ENCODE measurements at places on chromosomes 13 and 19.

DNA sequence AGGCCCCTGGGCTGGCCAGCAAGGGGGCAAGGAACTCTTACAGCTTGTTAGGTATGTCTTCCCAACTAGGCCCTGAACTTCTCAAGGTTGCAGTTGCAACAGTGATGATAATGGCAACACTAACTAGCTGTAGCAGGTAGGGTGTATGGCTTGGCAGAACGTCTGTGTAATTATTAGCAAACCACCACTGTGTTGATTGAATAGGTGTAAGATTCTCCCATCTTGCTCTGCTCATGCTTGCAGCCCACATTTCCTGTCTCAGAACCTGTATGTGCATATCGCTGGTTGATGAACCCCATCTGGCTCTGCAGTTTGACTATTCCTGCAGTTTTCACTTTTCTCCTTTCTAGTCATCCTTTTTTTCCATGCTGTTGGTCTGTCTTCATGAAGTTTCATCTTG is 178.8 kb downstream of the KATNAL1 start:
- DNase-seq, result no peak

DNA sequence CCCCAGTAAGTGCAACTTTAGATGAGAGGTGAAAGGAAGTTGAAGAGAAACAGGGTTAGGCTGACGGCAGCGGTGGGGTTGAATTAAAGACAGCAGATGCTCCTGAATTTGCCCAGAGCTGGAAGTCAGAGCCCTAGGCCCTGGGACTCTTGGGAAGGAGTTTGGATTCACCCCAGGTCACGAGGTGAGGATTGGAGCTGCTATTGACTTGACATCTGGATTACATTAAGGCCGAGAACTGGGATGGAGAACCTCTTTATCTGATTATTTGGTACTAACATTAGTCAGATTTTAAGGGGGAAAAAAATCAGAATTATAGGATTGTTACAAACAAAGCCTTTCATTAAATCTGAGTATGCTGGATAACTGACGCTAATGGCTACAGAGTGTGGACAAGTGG is 367.2 kb downstream of the ZNF536 start:
- no peak for DNase-seq

- no peak for DNase-seq
Measured at GRCh38 chr13:109408591-109409382, 377.6 kb downstream of the IRS2 start.

DNA sequence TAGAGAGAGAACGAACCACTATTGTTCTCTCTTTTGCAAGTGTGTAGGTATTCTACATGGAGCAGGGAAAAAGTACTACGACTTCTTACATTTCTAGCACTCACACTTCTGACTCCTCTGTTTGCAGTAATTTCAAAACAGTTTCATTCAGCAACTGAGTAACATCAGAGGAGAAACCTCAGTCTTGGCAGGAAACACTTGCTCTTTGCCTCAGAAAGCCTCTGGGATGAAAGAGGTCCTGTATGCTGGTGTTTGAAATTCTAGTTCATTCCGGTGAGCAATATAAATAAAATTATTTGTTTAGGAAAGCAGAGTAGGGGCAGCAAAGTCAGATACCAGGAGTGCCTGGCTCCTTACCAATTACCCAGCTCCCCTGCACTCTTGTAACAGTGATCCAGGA is 595.5 kb downstream of the TBC1D4 start:
- no peak for DNase-seq

DNA sequence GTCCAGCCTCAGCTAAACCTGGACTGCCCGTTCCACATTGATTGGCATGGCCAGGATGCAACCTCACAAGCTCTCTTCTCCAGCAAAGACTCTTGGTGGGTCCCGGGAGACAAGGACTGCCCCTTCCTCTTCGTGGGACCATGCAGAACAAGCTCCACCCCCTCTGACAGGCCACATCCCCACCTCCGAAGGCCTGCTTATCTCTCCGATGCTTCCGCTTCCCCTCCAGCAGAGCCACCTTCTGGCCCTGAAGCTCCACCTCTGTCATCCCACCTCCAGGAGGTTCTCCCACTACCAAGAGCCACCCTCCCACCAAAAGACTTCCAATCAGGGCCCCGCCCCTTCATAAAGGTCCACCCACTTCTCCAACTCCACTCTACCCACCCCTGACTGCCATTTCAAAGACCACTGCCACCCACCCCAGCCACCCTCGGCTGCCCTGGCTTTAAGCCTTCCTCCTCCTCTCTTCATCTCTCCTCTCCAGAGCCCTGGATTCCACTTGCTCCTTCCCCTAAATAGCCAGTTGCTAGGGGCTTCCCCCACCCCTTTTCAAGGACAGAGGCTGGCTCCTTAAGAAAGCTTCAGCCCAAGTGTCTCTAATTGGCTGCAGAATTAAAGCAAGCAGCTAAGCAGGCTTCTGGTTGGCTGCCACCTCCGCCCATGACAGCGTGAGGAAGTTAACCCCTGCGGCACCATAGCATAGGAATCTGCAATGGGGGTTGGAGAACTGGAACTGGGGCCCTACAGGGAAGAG is 9.9 kb downstream of the LRFN1 start:
- no peak for DNase-seq

DNA sequence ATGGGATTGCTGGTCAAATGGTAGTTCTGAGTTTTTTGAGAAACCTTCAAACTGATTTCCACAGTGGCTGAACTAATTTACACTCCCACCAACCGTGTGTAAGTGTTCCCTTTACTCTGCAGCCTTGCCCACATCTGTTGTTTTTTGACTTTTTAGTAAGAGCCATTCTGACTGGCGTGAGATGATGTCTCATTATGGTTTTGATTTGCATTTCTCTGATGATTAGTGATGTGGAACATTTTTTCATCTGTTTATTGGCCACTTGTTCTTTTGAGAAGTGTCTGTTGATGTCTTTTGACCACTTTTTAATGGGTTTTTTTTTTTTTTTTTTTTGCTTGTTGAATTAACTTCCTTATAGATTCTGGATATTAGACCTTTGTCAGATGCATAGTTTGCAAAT is 4.3 kb downstream of the CAB39L start:
- no peak for DNase-seq

- DNase-seq, result no peak
Measured at GRCh38 chr13:90293793-90294361, 1053.6 kb upstream of the MIR17HG start.

DNA sequence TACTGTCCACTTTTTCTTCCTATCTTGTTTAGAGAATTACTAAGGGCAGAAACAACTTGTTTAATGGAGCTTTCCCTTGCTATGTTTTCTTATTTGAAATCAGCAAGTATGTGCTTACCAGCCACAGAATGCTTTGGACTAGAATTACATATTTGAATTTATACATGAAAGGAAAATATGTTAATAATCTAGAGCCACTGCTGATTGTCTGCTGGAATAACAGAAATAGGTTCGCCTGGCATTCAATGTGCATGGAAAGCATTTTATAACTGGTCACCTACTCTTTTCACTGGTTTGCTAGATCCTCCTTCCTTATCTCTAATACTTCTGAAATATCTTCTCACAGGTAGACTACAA is 8.0 kb downstream of the EFNB2 start:
- no peak for DNase-seq

GRCh38 chr13:77833331-77833863 is 85.2 kb downstream of the EDNRB start:
- no peak for DNase-seq

- DNase-seq, result no peak
Measured at GRCh38 chr19:29162694-29163093, 50.3 kb downstream of the UQCRFS1 start.

All from stimulated activated CD4-positive, alpha-beta T cell treated with anti-CD3 and anti-CD28 coated beads, Interleukin-4, amount 100 ng/mL, for 4 hours (primary cell).